ENCODE measurements at places on chromosomes 13 and 19.

DNA sequence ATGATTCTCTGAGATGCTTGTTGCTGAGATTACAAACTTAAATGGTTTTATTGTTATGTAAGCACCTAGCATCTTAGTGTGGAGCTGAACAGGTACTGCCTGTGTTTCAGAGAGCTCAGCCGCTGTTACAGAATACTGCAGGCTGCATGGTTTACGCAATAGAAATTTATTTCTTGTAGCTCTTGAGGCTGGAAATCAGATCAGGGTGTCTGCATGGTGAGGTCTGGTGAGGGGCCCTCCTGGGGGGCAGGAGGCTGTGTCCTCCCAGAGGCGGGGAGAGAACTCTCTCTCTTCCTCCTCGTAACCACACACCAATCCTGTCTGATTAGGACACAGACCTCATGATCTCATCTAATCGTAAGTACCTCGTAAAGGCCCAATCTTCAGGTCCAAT lies 13.1 kb downstream of the ATP11A start:
- no peak for DNase-seq

DNA sequence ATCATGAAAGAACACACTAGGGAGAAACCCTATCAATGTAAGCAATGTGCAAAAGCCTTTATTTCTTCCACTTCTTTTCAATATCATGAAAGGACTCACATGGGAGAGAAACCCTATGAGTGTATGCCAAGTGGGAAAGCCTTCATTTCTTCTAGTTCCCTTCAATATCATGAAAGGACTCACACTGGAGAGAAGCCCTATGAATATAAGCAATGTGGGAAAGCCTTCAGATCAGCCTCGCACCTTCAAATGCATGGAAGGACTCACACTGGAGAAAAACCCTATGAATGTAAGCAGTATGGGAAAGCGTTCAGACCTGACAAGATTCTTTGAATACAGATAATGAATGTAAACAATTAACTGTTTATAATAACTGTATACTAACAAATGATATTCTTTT lies 15.0 kb upstream of the ZNF439 start:
- DNase-seq = no peak

- DNase-seq = peak; percentile 73
These were observed 736 bp downstream of the SMAD9 start for GRCh38 chr13:36919171-36919832.

DNA sequence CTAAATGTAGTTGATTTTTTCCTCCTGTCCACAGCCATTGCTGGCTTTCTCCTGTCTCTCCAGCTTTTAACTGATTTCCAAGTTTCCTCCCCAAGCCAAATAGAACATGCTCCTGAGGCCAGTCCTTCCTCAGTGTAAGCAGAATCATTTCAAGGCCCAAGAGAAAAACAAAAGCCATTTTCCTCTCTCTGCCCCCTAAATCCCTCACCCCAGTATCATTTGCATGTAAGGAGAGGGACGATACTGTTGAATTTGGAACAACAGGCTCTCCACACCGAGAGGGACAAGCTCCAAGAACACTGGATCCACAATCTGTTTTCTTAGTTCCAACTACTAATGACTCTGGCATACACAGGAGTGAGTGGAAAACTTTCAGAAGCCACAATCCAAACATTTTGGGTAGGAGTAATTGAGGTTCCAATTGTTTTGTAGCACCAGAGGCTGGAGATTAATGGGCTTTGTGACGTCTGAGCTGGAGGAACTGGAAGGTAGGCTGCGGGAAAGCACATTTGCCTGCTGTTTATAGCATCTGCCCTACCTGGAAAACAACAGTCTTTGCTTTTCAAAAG lies 156.8 kb downstream of the FLT1 start:
- no peak for DNase-seq

DNA sequence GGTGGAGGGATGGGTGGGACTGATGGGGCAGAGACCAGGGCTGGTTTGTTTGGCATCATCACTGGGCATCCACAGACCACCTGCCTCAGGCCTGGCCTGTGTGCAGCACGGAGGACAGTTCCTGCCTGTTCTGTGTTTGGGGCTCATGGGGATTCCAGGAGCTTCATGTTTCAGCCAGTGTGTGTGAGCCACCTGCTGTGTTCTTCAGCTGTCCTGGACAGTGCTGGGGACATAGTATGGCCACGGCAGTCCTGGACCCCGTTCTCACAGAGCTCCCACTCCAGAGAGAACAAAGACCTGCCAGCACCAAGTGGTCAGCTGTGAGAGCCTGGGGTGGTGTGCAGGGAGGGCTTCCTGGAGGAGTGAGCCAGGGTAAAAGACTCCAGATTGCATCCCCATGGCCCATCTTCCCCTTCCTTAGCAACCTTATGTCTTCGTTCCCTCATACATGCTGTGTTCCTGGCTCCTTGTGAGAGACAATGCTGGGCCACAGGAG lies 2.0 kb upstream of the CCDC97 start:
- no peak for DNase-seq

DNA sequence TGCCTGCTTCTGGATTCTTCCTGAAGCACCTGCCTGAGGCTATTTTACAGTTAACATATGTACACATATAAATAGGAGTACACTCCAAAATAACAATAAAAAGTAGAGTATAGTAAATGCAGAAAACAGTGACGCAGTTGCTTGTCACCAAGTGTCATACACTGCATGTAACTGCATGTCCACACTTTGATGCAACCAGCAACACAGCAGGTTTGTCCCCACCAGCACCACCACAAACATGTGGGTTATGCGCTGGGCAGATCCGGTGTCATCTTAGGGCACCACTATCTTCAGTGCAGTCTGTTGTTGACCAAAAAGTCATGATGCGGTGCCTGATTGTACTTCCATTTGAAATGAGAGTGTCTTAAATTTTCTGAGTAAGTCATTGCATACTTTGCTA lies 51.3 kb downstream of the COL4A2 start:
- DNase-seq = no peak

GRCh38 chr13:42760951-42761350 lies 20.4 kb upstream of the FAM216B start:
- DNase-seq = no peak

GRCh38 chr19:48737360-48737998 lies 2.9 kb downstream of the RASIP1 start:
- DNase-seq = no peak

GRCh38 chr19:39813264-39813993 lies 20.5 kb downstream of the DYRK1B start:
- DNase-seq = no peak

DNA sequence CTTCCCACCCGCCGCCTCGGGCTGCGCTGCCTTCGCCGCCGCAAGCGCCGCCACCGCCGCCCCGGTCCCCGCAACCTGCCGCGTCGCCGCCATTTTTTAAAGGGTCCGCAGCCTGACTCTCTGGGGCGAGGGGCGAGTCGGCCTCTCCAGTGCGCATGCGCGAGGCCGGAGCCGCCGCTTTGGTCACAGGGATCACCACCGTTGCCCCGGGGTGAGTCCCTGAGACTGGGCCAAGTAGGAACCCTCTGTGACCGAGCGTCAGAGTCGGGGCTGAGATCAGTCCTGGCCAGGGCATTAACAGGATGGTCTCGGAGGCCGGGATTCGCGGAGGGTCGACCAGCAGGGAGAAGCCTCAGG lies 42.6 kb downstream of the ZNF146 start:
- DNase-seq = peak; percentile 44

GRCh38 chr13:91280801-91281200 lies 66.7 kb upstream of the MIR17HG start:
- peak; percentile 25 for DNase-seq

- no peak for DNase-seq
These were observed 95.5 kb upstream of the RNF113B start for GRCh38 chr13:98272549-98272948.

DNA sequence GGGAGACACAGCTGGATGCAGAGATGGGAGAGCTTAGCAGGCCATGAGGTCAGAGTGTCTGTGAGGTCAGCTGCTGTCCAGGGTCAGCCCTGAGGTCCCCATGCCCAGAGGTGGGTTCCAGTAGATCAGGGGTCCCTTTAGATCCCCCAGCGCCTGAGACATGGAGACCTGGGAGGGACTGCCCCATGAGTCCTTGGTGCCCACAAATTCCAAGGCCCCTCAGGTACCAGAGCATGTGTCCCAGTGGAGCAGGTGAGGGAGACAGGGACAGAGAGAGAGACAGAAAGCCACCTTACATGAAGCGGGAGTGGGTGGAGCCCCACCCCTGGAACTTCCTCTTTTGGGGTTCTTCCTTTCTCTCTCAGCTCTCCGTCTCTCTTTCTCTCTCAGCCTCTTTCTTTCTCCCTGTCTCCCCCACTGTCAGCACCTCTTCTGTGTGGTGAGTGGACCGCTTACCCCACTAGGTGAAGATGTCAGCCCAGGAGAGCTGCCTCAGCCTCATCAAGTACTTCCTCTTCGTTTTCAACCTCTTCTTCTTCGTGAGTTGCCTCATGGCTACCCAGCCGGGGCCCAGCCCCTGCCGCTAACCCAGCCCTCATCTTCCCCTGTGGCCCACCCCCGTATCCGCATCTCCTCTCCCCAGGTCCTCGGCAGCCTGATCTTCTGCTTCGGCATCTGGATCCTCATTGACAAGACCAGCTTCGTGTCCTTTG lies at the start of gene CD37:
CD37 (plus strand) TSS at position 336 of the 713 bp plus-strand sequence; CDS start at position 471, 135 bp downstream.
- DNase-seq = no peak

DNA sequence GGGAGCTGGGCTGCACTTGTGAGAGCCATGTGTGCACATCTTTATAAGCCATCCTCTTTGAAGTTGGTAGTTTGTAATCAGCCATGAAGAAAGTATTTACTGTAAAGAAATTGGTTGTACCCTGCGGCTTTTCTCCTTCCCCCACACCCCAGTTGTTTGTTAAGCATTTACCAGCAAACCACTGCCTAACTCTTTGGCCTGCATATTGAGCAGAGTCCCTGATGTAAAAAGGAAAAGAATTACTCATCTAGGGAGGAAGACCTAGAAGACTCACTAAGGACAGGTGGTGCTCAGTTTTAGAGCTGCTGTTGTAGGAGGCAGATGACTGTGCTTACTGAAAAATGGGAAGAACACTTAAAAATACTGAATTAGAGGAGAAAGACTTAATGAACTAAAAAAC lies 245.3 kb downstream of the PCCA start:
- no peak for DNase-seq

- no peak for DNase-seq
These were observed 342.2 kb upstream of the KLF12 start for GRCh38 chr13:74476365-74476764.

- no peak for DNase-seq
These were observed 6.0 kb upstream of the RASL11A start for GRCh38 chr13:27264648-27265047.

GRCh38 chr19:918481-919198 lies 1.5 kb downstream of the KISS1R start:
- DNase-seq = peak; percentile 56

DNA sequence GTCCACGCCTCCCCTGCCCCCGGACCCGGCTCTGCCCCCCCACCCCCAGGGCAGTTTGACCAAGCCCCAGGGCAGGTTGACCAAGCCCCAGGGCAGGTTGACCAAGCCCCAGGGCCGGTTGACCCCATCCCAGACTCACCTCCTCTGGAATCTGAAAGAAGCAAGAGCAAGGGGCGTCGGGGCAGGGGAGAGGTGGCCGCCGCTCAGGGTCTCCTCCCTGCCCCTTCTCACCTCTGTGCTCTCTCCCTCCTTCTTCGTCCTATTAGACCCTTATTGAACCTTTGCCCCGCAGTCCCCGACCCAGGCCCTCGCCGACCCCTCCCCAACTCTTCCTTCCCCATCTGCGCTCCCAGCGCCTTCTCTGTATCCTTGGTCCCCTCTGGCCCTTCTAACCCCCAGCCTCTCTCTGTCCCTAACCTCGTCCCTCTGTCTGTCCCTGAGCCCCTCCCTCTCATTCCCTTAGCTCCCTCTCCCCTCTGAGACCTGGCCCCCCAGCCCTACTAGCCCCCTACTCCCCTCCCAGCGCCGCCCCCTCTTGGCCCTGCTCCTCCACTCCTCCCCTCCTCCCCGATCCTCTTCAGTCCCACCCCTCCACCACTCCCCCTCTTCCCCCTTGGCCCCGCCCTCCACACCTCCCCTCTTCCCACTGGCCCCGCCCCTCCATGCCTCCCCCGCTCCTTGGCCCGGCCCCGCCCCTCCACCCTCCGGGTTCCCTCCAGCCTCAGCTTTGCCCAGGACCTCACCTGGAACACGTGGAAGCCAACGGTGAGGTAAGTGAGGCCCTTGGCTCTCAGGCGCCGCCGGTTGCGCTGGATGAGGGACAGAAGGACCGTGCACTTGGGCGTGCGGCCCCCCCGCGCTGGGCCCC lies 7.6 kb downstream of the CAPN12 start:
- peak; percentile 68 for DNase-seq

- no peak for DNase-seq
These were observed 423.7 kb upstream of the KLF12 start for GRCh38 chr13:74557870-74558269.

- no peak for DNase-seq
These were observed 938 bp downstream of the JSRP1 start for GRCh38 chr19:2255112-2255845.

- peak; percentile 92 for DNase-seq
These were observed 16.9 kb upstream of the BTBD2 start for GRCh38 chr19:2032296-2032941.

DNA sequence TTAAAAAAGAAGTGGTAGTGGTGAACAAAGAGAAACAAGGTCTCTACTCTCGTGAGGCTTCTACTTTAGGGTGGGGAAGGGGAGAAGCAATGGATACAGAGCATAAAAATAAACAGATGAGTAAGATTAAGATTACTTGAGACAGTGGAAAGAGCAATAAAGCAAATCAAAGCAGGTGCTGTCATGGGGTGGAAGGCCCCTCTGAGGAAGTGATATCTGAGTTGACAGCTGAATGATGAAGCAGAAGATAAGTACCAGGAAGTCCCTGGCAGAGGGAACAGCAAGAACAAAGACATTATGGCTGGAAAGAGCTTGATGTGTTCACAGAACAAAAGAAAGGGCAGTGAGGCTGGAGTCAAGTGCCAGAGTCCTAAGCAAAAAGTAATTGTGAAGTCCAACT lies 221.8 kb downstream of the ENOX1 start:
- no peak for DNase-seq

- DNase-seq = no peak
These were observed 19.6 kb upstream of the PTPRS start for GRCh38 chr19:5360003-5360780.

GRCh38 chr19:33819880-33820781 lies 23.5 kb downstream of the KCTD15 start:
- peak; percentile 33 for DNase-seq

DNA sequence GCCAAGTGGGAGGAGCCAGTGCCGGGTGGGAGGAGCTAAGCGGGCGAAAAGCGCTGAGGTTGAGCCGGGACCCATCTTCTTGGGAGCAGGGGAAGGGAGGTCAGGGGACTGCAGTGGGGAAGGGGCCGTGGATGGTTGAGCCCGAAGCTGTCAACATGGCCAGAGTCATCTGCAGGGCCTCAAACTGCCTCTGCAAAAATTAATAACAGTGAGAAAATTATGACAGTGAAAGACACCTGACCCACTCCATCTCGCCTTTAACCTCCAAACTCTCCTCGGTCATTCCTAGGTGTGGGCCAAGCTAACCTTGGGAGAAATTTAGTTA lies 30.1 kb downstream of the ZNF557 start:
- DNase-seq = no peak

- no peak for DNase-seq
These were observed 11.7 kb downstream of the ZNF613 start for GRCh38 chr19:51938936-51939335.
